ENCODE measurements at places on chromosomes 6 and 20. TPM values are rescaled to one million over a fixed set of nuclear protein-coding genes. Genes with fewer than 3 reads are reported as not detected.

C2 gene
- total RNA-seq = 17.1 TPM

C6orf89 gene
- 71.4 TPM for total RNA-seq

IL20RA gene
- 39.5 TPM for total RNA-seq

CDH26 gene
- 31.0 TPM for total RNA-seq

BCAS4 gene
- total RNA-seq = 12.2 TPM

OVOL2 gene
- 16.2 TPM for total RNA-seq

KHDRBS2 gene
- 0.89 TPM for total RNA-seq

SNTA1 gene
- total RNA-seq = 9.6 TPM

OR2J3 gene
- total RNA-seq = not detected

RBPJL gene
- total RNA-seq = not detected

NELFE gene
- total RNA-seq = 59.6 TPM

IL17F gene
- not detected for total RNA-seq

CPNE5 gene
- total RNA-seq = 3.6 TPM

SCGN gene
- total RNA-seq = not detected

PI3 gene
- total RNA-seq = 1.7 TPM

ARG1 gene
- total RNA-seq = not detected

PHACTR2 gene
- 93.2 TPM for total RNA-seq

HIVEP2 gene
- 29.0 TPM for total RNA-seq

ZFP57 gene
- total RNA-seq = 3.0 TPM

ADGRB3 gene
- 6.7 TPM for total RNA-seq

SIGLEC1 gene
- 9.5 TPM for total RNA-seq

NHLRC1 gene
- total RNA-seq = 4.1 TPM

KCNQ5 gene
- 1.8 TPM for total RNA-seq

CRIP3 gene
- total RNA-seq = 1.5 TPM

TRMT11 gene
- total RNA-seq = 27.4 TPM

BPIFB4 gene
- total RNA-seq = not detected

BHLHE23 gene
- not detected for total RNA-seq

PHF1 gene
- total RNA-seq = 58.8 TPM

KIF16B gene
- 30.4 TPM for total RNA-seq

FAM83D gene
- 1.5 TPM for total RNA-seq

PLN gene
- total RNA-seq = 89.3 TPM

FAM50B gene
- total RNA-seq = 10.7 TPM

TFAP2C gene
- 12.5 TPM for total RNA-seq

KIAA1755 gene
- 3.9 TPM for total RNA-seq
